Left ventricle myocardium inferior (tissue), 1 donor: ENCODE measurements at places on chromosomes 6 and 20.

DNA sequence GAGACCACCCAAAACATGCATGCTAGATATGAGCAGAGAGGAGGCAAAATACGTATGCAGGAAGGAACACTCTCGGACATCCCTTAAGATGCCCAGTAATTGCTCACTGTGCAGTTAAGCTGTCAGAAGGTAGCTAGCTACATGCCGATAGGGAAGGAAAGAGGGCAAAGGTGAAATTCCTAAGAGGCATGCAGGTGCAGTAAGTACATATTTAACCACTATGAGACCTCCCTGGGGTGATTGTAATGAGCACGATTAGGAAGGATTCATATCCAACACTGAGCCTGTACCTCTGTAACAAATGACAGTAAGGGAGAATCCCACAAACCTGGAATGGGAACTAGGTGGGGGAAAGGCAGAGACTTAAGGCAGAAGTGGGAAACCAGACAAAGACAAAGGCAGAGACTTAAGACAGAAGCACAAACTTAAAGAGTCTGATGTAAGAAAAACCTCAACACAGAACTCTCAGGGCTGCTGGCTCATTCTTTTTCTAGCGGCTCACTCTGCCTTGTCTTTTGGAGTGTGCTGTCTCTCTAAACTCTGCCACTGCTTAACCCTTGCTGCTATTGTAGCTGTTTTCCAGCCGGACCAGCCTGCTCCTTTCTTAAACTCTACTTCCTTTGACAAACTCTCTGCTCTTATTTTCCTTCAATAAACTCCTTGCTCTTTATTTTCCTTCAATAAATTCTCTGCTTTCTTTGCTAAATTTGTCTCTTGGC lies 148.1 kb downstream of the UBE3D start:
- no peak for DNase-seq

DNA sequence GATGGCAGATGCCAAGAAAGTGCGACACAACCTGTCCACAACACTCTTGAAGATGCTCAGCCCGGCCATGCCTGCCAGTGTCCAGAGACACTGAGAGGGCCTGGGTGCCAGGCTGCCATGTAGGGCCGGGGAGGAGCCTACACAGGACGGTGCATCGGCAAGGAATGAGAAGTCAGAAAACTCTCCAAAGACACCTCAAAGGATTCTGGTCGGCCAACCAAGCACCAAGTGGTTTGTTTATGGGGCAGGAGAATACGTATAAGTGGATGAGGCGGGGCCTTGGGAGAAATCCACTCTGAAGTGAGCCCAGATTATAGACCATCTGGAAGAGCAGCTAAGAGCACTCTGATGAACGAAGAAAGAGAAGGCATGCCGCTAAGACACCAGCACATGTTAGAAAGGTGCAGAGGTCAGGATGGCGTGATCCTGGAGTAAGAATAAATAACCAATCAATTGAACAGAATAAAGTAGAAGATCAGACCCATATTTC lies 120.7 kb upstream of the FOXQ1 start:
- no peak for DNase-seq

DNA sequence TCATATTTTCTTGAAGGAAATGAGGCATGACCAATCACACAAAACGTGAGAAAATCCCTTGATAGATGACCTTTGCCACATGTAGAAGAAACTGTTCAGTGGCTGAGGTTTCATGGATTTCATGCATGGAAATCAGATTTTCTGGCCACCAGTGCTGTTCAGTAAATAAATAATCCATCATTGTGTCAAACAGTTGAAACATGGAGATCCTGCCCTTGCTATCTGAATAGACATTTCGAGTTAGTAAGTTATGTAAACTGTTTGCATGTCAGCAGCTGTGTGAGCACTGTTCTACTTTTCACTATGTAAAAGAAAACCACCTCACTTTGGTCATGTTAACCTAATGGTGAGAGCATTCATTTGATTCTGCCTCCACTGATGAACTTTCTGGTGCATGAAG lies 793.9 kb upstream of the EPHA7 start:
- no peak for DNase-seq

- DNase-seq, result no peak
Measured at GRCh38 chr6:135030056-135030473, 24.6 kb downstream of the HBS1L start.

GRCh38 chr6:45156075-45156474 lies 172.1 kb upstream of the RUNX2 start:
- DNase-seq, result no peak
